T-helper 2 cell (primary cell): ENCODE measurements at places on chromosomes 5 and 9.

- no peak for DNase-seq
Observed at GRCh38 chr5:1851290-1851934, 31.3 kb downstream of the IRX4 start.

DNA sequence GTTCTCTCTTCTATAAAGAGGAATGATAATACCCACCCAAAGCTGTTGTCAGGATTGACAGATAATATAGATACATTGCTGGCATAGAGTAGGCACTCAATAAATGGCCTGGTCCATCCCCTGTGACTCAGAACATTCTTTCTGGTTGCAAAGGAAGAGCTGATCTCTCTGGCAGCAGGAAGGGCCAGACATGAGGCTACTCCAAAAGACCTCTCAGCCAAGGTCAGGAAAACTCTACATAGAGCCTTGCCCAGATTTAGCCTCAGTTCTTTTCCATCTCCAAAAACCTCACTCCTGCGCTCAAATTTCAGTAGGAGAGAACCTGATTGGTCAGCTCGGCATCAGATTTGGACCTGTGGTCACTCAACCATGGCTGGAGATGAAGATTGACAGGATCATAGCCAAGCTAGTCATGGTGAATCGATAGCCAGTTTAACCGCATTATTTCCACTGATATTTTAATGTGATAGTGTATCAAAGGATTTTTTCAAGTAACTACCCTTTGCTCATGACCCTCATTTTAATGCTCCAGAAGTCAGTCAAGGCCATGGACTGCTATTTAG, 319.6 kb downstream of the DRD1 start:
- DNase-seq = no peak

- no peak for DNase-seq
Observed at GRCh38 chr5:41763081-41763480, 107.1 kb downstream of the OXCT1 start.

DNA sequence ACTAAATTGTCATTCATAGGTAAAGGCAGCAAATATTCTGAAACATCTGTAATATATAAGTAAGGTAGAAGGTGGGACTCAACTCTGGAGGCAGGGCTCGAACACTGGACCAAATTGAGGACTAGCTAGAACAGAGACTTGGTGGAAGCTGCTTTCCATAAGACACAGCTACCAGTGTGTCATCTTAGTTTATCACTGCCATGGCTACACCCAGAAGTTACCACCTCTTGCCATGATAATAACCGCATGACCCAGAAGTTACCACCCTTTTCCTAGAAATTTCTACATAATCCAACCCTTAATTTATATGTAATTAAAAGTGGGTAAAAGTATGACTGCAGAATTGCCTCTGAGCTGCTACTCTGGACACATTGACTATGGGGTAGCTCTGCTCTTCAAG, 99.7 kb downstream of the STARD4 start:
- no peak for DNase-seq

DNA sequence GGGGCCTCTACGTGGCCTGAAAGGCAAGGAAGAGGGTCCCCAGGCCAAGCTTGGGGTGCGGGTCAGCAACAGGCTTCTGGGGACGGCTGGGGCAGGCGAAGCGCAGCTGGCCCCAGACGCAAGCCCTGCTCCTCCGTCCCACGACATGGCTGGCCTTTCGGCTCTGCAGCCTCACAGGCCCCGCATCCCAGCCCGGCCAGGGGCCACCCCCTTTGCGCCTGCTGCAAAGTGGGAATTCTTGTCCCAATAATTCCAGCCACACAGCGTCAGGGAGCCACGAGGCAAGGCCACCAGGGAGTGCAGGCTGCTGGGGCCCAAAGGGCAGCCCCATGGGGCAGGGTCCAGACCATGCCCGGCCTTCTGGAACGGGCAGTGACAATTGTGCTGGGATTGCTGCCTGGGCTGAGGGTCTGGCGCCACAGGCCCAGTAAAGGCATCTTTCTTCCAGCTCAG, 1.1 kb upstream of the ENTPD2 start:
- no peak for DNase-seq

GRCh38 chr5:5899716-5900115, 477.2 kb downstream of the ICE1 start:
- no peak for DNase-seq

- no peak for DNase-seq
Observed at GRCh38 chr9:21141427-21141882, at the start of gene IFNW1. Gene IFNW1 (minus strand): TSS chr9:21141832. CDS start chr9:21141570, 262 bp downstream.

GRCh38 chr5:176653401-176654385, 6.4 kb downstream of the TSPAN17 start:
- peak; percentile 64 for DNase-seq

GRCh38 chr5:56039985-56040384, 45.2 kb upstream of the IL6ST start:
- DNase-seq = no peak

GRCh38 chr5:97111004-97111403, 31.4 kb downstream of the LIX1 start:
- DNase-seq = no peak

DNA sequence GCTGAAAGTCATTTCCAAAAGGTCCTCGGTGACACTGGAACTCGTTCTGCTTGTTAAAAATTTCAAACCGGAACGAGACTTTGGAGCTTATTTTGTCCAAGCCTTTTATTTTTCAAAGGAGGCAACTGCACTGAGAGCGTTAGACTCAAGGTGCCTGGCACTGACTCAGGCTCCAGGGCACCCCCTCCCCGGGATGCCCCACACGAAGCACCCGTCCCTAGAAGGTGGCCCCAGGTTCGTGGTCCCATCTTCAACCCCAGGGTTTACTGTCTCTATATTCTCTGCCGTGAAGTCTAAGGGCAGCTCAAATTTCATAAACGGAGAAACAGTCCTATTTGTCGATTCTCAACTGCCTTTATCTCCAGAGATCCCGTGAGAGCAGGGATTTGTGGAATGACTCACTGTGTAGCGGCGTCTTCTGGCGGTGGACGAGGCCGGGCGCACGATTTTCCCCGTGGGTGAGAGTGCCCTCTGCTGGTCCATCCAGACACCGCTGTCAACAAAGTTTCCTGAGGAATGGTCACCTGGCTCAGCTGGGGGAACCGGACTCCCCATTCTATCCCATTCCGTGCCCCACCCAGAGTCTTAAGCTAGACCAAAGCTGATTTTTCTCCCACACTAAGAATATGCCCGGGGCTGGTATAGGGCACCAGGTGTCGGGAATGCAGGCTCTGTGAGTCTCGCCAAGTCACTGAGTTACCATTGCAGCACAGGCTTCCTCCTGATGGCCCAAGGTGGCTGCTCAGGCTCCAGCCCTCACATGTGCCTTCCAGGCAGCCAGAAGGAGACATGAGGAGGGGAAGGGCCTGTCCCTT, 27.1 kb upstream of the SLC6A19 start:
- peak; percentile 46 for DNase-seq

- no peak for DNase-seq
Observed at GRCh38 chr9:35960039-35960655, 2.2 kb upstream of the OR2S2 start.

DNA sequence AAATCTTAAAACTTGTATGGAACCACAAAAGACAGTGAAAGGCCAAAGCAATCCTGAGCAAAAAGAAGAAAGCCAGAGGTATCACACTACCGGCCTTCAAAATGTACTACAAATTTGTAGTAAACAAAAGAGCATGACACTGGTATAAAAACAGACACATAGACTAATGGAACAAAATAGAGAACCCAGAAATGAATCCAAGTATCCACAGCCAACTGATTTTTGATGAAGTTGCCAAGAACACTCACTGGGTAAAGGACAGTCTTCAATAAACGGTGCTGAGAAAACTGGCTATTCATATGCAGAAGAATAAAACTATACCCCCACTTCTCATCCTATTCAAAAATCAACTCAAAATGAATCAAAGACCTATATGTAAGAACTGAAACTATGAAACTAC, 390.1 kb downstream of the PRELID2 start:
- no peak for DNase-seq

DNA sequence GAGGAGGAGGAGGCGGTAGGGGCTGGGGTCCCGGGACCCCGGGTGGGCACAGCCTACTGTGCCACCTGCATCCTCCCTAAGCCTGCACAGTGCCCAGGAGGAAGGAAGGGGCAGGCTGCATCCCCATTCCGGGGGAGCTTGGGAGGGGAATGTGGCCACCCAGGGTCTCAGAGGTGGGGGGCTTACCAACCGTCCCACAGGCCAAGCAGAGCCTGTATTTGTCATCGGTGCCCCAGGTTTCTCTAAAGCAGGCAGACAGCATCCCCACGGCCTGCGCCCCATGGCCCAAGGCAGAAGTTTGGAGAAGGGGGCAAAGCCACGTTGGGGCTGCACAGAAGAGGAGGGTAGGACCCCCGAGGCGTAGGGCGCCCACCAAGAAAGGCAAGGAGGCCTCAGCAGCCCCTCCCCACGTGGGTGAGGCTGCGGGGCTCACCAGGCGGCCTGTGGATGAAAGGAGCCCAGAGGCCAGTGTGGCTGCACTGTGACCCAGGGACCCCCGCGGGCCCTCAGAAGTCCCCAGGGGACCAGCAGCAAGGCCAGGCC, 507 bp upstream of the GPSM1 start:
- DNase-seq = no peak

DNA sequence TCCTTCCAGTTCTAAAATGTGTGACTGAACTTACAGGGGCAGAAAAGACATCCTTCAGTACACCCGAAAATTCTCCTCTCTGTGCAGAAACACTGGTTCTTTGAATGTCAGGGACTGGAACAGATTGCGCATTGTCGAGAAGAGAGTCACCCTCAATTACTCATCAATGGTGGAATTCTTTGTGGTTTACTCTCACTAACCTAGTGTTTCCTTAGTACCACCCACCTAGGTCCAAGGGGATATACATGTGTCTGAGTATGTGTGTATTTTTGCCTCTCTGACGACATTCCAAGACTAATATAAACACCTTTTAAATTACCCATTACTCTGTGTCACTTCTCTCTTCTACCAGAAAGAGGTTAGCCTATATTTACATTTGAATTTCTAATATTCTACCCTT, 660.8 kb downstream of the TLE1 start:
- no peak for DNase-seq

DNA sequence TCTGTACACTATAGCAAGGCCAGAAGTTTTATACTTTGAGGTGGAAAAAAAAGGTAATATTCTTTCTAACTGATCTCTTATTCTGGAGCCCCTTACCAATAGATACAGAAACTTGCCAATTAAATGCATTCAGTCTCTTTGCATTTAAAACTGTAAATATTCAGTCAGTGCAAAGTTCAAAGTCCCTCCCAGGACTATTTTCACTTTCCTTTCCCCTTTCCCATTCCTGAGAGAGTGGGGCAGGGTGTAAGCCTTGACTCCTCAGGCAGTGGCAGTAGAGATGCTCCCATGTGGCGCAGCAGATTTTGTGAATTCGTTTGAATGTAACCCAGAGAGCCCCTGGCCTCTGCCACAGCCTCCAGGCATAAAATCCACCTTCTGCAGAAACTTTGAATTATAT, 29.9 kb downstream of the CETN3 start:
- DNase-seq = no peak

- DNase-seq = no peak
Observed at GRCh38 chr9:98935071-98935505, 8.6 kb upstream of the COL15A1 start.

DNA sequence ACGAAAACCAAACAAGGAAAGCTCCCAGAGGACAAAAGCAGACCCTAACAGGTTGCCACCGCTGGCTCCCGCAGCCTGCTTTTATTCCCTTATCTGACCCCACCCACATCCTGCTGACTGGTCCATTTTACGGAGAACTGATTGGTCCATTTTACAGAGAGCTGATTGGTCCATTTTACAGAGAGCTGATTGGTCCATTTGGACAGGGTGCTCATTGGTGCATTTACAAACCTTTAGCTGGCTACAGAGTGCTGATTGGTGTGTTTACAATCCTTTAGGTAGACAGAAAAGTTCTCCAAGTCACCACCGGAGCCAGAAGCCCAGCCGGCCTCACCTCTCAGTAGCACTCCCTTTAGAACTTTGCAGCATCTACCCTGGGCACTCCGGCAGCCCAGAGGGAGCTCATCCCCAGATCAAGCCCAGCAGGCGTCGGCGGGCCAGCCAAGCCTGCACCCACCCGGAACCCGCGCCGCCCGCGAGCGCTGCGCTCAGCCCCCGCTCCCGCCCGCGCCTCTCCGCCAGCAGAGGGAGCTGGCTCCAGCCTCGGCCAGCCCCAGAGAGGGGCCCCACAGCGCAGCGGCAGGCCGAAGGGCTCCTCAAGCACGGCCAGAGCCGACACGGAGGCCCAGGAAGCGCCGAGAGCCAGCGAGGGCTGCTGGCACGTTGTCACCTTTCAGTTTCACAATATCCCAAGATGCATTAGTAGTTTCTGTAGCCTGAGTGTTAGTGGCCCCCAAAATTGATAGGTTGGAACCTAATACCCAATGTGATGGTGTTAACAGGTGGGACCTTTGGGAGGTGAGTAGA, 35.3 kb upstream of the CLPTM1L start:
- DNase-seq = peak; percentile 48

DNA sequence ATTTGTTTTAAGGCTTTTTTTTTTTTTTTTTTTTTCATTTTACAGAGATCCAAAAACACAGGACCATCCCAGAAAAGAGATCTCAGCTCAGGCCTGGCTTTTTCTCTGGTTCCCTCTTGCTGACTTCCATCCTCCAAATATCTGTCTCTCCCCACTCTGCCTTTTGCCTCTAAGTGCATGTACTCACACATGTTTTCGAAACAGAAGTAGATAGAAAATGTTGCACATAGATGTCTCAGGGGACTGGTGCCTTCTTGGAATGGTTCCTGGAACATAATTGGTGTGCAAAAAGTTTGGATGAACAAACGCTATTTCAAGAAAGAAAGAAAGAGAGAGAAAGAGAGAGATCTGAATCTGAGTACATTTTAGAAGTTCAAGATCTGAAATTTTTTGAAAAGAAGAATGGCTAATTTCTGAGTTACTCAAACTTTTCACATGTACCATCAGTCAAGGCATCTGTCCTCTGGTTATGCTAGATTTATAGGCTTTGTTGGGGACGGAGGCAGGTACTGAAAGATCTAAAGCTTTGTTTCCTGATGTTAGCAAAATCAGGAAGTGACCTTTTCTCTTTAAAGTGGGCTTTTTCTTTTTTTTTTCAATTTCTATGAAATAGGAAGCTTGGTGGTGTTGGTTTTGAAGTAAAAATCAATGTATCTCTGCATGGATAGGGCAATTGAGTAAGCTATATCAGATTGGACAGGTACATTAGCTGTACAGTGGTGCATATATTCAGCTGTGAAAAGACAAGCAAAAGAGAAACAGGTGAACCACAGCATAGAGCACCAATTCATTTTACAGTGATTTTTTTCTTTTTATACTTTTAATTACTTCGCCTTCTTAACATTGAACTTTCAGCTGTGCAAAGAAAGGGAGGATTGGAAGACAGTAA, 8.5 kb upstream of the TNFSF8 start:
- DNase-seq = no peak

- no peak for DNase-seq
Observed at GRCh38 chr9:83247732-83248131, 184.8 kb upstream of the RASEF start.
